ENCODE measurements at places on chromosomes 5 and 9. TPM values are rescaled to one million over a fixed set of nuclear protein-coding genes. Genes with fewer than 3 reads are reported as not detected.
A peak's percentile ranks its signal among the peaks of the same experiment; 100 is the strongest.

The FOXD4L3 gene
- total RNA-seq: not detected

The SRD5A1 gene
- total RNA-seq: 7.1 TPM

The AGXT2 gene
- under 0.01 TPM for total RNA-seq

DNA sequence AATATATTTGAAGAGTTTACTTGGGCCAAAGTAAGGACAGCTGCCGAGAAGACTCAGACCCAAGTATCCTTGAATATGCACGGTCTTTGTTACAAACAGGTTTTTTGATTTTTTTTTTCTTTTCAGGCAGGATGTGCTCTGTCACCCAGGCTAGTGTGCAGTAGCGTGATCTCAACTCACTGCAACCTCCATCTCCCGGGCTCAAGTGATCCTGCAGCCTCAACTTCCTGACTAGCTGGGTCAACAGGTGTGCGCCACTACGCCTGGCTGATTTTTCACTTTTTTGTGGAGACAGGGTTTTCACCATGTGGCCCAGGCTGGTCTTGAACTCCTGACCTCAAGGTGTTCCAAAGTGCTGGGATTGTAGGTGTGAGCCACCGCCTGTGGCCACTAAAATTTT is 27.4 kb downstream of the JMY start:
- DNase-seq: no peak

DNA sequence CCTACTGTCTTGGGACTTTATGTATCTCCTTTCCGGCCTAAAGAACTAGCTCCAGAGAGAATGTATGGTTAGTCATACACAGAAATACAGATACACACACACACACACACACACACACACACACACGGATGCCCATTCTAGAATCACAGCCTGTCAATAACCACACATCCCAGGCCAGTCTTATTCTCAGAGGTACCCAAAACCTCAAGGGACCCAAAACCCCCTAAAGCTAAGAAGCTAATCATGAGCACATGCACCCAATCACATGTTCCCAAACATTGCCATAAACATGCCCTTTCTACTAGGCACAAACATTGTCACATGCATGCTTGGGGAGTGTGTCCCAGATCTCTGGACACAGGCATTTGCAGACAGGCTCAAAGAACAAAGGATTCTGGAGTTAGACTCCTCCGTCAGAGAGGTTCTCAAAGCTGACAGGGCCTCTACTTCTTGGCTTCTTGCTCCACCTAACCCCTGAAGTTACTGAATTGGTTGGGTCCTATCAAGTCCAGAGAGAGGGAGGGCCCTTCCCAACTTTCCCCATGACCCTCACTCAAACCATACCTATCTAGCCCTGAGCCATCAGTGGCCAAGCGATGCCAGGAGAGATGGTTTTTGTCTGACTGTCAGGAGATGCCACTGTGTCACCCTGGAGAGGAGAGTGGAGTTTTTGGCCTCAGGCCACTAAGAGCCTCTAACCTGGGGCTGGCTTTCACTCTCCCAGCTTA is 78.7 kb downstream of the NRG2 start:
- no peak for DNase-seq

GRCh38 chr9:131833906-131834305 is 94.0 kb upstream of the RAPGEF1 start:
- DNase-seq: no peak

- DNase-seq: no peak
These were observed 75.3 kb downstream of the MACROH2A1 start for GRCh38 chr5:135323701-135324132.

DNA sequence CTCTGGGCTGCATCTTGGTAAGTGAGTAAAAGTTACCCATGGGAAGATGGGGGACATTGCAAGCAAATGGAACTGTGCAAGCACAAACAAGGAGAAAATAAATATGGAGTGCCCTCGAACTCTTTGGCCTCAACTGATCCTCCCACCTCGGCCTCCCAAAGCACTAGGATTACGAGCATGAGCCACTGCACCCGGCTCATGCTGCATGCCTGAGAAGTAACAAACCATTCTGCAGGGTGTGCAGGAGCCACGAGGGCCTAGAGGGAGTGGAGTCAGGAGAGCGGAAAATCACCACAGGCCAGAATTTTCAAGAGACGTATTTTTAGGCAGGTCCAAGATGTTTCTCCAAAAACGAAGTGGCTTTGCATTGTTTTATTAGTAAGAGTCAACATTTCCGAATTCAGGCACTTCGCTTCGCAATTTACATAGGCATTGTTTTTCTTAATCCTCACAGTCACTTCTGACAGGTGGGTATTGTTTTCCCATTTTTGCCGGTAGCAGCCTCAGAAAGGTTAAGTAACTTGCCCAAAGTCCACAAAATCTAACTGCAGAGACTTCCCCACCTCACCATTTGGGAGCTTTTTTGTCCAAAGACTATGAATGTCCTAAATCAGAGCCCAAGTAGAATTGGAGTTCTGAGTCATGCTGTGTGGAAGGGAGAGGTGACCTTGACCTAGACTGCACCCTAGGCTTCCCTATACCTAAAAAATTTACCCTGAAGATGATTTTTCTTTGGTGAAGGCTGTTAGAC is 230.2 kb downstream of the NR3C1 start:
- DNase-seq: no peak

GRCh38 chr9:112288029-112288428 is 45.4 kb downstream of the PTBP3 start:
- DNase-seq: peak; percentile 21

DNA sequence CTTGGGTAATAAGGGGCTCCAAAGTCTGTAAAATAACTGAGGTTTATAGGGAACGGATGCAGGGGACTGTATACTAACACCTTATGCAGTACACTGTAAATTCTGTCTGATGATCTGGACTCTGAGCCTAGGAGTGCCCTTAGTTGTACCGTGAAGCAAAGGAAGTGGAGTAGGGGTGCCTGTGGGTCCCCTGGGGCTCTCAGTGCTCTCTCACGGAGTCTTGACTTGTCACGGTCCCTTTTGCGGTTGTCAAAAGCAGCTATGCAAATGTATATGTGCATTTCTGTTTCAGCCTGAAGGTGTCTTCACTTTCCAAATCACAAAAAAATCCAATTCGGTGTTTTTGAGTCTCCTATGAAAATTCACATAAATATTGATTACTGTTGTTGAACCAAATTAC is 17.8 kb downstream of the DMRT1 start:
- DNase-seq: no peak

GRCh38 chr9:76619640-76620039 is 144.6 kb upstream of the PCA3 start:
- DNase-seq: peak; percentile 47

DNA sequence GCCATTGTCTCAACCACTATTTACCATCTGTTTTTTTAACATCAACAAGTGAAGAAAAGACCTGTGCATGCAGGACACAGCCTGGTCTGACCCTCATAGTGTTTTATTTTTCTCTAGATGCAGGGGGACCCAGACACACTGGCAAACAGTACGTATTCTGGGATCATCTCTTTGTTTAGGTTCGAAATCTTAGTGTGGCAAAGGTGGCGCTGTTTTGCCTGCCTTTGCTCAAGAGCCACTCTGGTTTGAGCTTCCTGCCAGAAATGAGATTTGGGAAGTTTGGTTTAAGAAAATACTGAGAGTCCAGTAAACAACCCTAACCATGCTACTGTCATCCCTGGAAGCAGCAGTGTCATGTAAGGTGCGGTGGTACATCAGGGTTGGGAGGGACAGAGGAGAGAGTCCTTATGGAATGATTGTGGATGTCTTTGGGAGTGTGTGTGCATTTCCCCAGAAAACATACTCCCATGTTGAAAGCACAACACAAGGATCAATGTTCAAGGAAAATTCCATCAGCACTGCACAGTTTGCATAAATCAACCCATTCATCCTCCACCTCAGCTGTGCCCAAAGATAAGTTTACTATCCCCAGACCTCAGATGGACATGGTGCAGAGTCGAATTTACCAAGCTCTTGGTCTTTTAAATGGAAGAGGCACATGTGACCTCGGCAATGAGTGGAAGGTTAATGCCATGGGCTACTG is 34.0 kb upstream of the FLT4 start:
- DNase-seq: no peak

DNA sequence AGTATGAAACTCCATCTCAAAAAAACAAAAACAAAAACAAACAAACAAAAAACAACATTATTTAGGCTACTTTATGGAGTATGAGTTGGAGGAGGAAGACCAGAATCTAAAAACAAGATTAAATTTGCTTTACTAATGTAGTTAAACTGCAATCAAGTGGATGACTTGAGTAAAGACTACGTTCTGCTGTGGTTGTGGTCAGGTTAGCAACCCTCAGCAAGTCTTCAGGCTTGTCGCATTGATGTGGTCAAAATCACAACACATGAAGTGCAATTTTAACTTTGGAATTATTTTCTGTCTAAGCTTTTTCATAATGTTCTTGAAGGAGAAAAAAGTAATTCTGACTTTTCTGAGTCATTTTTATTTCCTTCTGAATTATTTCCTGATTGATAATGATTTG is 43.1 kb downstream of the PDE6A start:
- no peak for DNase-seq

GRCh38 chr5:79754865-79755555 is 65.4 kb downstream of the CMYA5 start:
- DNase-seq: no peak

DNA sequence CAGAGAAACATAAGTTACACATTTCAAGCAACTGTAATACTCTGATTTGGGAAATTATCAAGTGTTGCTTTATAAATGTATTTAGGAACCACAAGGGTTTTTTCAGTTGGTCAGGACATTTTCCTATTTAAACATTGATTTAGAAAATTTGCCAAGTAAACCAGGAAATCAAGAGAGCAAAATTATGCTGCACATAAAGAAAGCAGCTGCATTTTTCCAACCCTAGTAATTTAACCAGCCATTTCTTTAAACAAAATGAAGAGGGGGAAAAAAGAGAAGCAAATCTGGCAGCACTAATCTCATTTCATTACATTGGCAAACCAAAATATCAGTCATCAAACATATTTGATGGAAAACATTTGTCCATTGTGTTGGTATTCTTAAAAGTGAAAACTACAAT is 271.4 kb downstream of the TLE1 start:
- DNase-seq: no peak

DNA sequence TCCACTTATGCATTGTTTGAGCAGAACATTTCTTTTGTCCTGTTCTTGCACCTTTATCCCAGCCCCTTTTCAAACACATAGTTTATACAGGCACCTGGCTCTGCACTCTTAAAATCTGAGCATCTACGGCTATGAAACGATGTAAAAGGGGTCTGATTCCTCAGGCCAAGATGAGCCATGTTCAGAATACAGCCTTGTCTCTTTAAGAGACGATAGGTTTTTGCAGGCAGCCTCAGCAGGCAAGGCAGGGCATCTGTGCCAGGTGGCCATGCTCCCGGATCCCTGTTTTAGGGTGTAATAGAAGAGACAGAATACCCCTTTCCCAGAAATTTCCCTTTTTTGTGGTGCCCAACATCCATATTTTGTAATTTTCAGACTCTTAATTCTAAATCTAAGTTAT is 89.1 kb upstream of the NFIB start:
- no peak for DNase-seq
